Activated naive CD8-positive, alpha-beta T cell treated with anti-CD3 and anti-CD28 coated beads, Interleukin-2, amount 50 U/mL, for 16 hours (primary cell): ENCODE measurements at places on chromosomes 12 and 14.

DNA sequence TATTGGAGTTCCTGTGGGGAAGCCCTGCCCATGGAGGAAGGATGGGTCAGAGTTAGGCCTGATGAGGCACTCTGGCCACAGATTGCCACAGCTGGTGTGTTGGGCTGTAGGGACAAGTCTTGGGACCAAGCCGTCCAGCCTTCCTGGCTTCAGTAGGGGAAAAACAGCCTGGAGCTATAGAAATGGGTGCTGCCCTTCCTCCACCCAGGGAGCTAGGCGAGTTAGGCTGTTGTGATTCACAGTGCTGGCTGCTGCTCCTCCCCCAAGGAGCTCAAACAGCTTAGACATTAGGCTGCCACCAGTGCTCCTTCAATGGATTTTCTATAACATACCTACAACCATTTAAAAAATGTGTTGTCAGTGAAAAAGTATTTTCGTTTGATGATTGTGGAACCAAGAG is 274.3 kb downstream of the RPL10L start:
- DNase-seq: no peak

GRCh38 chr12:31496257-31496656 is 94.7 kb downstream of the DENND5B start:
- DNase-seq: no peak

GRCh38 chr12:93167331-93167730 is 210.4 kb upstream of the NUDT4 start:
- DNase-seq: no peak

DNA sequence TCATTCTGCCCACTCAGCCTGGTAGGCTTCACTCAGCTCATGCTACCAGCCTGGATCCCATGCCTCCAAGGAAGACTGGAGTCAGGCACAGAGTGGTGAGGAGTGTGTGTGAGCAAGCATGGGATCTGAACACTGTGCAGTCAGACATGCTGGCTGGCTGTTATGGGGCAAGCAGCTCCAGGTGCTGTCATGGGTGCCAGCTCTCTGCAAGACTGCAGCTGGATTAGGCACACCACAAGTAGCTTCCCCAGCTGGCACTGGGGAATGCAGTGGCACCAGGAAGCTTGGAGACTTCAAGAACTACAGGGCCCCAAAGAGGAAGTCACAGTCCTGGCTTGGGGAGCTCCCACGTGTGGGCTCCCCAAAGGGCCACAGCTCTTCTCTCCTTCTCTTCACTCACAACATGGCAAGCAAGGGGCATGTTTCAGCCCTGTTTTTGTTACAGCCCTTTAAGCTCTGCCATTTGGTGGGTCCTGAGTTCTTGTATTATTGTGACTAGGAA is 202.5 kb downstream of the VRK1 start:
- no peak for DNase-seq

GRCh38 chr14:77199590-77199989 is 18.0 kb downstream of the TMEM63C start:
- no peak for DNase-seq

DNA sequence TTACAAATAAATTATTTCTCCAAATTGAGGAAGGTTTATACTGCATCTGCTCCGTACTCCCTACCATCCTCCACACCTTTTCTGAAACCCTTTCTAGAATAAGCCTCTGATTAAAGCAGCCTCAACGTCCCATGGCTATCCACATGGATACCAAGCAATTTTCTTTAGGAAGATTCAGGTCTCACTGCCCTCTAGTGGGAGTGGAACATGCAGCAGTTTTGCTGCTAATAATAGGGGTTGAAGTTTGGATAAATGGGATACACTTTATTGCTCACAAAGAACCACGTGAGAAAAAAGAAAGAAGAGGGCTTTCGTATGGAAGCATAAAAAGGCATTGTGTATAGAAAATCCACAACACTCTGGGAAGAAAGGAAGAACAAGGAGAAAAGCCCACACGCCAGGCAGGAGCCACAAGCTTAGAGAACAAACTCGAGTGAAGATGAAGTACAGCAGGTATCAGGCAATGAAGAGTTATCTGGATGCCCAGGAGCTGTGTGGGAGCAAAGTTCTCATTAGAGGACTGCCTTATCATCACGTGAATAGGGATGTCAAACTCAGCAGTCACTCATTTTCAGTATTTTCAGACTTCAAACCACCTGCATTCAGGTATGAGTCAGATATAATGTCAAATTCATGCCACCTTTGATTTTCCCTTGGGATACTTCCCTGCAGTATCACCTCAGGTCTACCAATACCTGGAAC is 45.8 kb downstream of the CCER1 start:
- no peak for DNase-seq

- no peak for DNase-seq
Measured at GRCh38 chr12:116370886-116371580, 93.5 kb upstream of the MED13L start.

GRCh38 chr12:107133462-107133861 is 40.1 kb upstream of the CRY1 start:
- no peak for DNase-seq

DNA sequence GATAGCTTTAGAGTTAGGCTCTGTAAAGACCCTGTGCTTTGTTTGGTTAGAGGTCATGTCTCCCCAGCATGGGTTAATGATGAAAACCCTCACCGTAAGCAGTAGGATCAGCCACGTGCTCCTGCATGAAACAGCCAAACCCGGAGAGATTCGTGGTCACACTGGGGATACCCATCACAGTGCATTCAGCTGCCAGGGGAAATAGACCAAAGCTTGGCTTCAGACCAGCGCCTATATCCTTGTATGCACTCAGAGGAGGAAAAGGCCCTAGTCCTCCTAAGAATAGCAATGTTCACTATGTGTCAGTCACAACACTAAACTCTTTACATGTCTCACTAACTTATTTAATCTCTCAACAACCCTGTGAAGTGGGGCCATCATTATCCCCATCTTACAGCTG is 16.3 kb downstream of the SPX start:
- no peak for DNase-seq

GRCh38 chr14:82837611-82838140 is 1304.0 kb upstream of the SEL1L start:
- no peak for DNase-seq

DNA sequence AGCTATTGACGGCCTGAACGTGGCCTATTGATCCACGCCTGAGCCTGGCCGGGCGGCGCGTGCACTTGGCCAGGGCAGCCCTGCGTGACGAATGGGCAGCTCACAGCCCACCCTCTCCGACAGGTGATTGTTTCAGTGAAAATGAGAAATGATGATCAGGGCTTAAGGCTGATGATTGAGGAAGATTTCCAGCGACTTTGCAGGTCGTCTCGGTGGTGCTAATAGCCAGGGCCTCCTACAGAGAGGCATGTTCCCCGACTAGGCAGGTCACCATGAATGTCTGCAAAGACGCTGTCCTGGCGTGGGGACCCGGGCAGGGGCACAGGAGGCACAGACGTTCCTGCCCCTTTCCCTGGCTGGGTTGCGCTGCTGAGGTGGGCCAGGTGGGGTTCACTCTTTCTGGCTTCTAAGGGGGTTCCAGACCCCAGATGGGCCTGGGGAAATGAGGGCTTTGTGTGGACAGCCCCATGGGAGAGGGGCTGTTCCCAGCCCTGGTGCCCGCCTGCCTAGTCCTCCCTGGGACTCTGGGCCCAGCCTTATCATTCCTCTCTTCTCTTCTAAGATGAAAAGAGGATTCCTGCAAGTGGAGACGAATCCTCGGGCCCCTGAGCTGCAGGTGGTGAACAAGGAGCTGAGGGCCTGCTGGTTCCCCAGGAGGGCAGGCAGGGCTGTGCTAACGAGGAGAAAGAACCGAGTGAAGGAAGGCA is 157.4 kb downstream of the KIF26A start:
- no peak for DNase-seq

DNA sequence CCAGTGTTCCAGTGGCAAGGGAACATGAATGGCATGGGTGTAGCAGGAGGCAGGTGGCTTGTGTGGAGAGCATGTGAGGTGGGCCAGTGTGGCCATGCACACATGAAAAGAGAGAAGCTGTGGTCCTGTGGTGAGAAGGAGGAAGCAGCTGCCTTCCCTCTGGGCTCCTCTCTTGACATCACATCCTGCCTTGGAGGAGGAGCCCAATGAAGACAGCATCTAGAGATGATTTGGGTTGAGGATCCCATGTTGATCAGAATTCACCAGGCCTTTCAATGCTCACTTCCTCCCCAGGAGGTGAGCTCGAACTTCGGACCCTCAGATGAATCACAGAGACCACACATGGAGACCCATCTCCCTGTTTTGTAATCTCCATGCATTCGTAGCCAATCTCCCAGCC is 82.6 kb downstream of the LRRC74A start:
- DNase-seq: no peak

DNA sequence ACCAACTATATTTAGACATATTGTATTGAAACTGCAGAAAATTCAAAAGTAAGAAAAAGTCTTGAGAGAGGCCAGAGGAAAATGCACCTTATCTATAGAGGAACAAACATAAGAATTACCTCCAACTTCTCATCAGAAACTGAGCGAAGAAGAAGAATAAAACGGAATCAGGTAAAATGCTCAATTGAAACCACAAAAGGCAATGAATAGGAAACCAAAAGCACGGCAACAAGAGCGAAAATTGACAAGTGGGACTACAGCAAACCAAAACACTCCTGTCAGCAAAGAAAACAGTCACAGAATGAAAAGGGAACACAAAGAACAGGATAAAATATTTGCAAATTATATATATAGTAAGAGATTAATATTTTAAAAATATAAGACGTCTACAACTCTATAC is 61.9 kb upstream of the PARP11 start:
- no peak for DNase-seq

DNA sequence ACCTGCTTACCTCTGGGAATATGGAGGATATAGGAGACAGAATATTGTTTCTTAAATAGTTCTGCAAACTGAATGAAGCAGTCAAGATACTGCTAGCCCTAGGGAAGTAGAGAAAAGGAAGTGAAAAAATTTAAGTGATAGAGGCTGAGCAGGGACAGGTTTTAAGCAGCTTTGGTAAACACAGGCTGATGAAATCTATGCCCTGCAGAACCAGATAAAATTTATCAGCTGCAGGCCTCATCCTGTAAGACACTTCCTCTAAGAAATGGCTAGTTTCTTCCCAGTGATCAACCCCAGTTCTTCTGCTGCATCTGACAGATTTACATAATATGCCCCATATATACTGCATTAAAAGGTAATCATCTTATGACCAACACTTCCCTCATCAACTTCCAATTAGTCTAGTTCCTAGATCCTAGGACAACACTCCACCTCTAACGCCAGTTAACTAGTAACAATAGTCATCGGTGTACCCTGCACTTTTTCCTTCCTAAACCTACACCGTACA is 1.3 kb upstream of the ESYT1 start:
- no peak for DNase-seq

DNA sequence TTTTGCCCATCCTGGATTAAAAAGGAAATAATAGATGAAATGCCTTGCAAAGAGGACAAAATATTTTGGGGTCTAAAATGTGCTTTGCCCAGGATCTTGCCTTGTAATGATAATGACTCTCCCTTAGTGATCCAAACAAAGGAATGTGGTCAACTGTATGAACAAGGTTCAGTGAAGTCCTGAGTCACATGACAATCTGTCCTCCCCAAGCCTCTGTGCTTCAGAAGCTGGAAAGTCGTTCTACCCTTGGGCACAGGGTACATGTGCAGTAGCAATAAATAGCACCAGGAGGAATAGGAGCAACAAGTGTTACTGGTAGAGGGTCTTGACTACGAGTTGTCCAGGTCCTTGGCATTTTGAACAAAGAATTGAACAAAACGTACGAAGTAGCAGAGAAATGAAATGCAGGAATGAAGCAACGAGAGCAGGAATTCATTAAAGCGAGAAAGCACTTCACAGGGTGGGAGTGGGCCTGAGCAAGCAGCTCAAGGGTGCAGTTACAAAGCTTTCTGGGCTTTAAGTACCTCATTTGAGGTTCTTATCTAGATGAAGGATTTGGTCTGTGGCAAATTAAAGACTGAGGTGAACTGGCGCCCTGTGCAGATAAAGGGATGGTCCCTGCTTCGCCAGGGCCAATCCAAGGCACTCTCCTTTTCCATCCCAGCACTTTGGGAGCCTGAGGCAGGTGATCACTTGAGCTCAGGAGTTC is 65.8 kb downstream of the RESF1 start:
- DNase-seq: no peak

- DNase-seq: no peak
Measured at GRCh38 chr14:70731447-70732239, 77.7 kb downstream of the MAP3K9 start.

- DNase-seq: peak; percentile 61
Measured at GRCh38 chr14:52553671-52554575, 1.3 kb downstream of the GPR137C start.

- no peak for DNase-seq
Measured at GRCh38 chr12:53060721-53061276, 10.9 kb downstream of the TNS2 start.

DNA sequence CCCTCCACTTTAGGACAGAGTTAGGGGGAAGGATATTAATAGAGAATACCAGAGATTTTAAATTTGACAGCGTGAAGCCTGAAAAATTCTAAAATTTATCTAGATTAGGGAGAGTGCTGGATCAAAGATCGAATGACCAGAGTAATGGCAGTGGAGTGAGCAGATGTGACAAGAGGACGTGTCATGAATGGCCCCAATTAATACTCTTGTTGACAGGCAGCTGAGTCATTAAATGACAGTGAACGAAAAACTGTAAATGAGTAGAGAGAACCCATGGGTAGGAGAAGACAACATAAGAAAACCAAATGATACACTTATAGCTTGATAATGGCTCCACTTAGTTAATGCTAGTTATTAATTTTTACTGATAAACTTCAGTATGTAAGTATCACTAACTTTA is 73.9 kb upstream of the PLEKHA5 start:
- no peak for DNase-seq

DNA sequence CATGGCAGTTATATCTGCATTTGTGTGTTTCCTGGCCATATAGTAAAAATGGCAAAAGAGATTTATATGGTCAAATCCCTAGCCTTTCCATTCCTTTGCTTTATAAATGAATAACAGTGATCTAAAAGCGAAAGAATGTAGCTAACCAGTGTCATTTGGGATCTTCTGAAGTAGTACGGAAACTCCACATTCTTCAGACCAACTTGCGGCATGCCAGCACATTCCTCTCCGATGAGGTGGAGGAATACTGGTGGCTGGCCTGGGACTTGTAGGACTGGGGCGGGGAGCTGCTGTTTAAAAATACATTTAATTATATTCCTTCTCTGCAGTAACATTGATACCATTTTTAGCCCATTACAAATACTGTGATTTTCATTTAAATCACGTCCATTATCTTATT is 85.3 kb downstream of the SAMD4A start:
- DNase-seq: no peak

- peak; percentile 29 for DNase-seq
Measured at GRCh38 chr12:9651265-9651729, 18.2 kb upstream of the CLEC2D start.

- no peak for DNase-seq
Measured at GRCh38 chr14:37090026-37090425, 82.4 kb downstream of the SLC25A21 start.

- no peak for DNase-seq
Measured at GRCh38 chr12:43291516-43291915, 260.5 kb downstream of the ADAMTS20 start.

- no peak for DNase-seq
Measured at GRCh38 chr12:29216266-29216665, 67.2 kb downstream of the FAR2 start.

GRCh38 chr14:54353266-54353665 is 43.5 kb upstream of the CDKN3 start:
- no peak for DNase-seq
